NCI-H2081 treated with DMSO at 0.1 percent for 48 hours (cell line): ENCODE measurements at places on chromosomes 1 and 21.

- DNase-seq: no peak
These were observed 189.7 kb downstream of the SLC35F3 start for GRCh38 chr1:234094172-234094571.

GRCh38 chr1:239879321-239880170, 212.1 kb upstream of the FMN2 start:
- DNase-seq: no peak

- no peak for DNase-seq
These were observed 7.1 kb upstream of the PEF1 start for GRCh38 chr1:31651766-31652165.

DNA sequence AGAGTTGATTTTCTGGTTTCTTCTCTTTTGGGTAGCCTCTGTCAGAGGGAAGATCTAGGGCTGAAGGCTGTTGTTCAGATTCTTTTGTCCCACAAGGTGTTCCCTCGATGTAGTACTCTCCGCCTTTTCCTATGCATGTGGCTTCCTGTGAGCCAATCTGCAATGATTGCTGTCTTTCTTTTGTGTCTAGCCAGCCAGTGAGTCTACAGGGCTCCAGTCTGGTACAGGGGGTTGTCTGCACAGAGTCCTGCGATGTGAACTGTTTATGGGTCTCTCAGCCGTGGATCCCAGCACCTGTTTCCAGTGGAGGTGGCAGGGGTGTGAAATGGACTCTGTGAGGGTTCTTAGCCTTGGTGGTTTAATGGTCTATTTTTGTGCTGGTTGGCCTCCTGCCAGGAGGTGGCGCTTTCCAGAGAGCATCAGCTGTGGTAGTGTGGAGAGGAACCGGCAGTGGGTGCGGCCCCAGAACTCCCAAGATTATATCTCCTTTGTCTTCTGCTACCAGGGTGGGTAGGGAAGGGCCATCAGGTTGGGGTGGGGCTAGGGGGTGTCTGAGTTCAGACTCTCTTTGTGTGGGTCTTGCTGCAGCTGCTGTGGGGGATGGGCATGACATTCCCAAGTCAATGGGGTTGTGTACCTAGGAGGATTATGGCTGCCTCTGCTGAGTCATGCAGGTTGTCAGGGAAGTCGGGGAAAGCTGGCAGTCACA, 81.3 kb upstream of the C21orf91 start:
- no peak for DNase-seq

DNA sequence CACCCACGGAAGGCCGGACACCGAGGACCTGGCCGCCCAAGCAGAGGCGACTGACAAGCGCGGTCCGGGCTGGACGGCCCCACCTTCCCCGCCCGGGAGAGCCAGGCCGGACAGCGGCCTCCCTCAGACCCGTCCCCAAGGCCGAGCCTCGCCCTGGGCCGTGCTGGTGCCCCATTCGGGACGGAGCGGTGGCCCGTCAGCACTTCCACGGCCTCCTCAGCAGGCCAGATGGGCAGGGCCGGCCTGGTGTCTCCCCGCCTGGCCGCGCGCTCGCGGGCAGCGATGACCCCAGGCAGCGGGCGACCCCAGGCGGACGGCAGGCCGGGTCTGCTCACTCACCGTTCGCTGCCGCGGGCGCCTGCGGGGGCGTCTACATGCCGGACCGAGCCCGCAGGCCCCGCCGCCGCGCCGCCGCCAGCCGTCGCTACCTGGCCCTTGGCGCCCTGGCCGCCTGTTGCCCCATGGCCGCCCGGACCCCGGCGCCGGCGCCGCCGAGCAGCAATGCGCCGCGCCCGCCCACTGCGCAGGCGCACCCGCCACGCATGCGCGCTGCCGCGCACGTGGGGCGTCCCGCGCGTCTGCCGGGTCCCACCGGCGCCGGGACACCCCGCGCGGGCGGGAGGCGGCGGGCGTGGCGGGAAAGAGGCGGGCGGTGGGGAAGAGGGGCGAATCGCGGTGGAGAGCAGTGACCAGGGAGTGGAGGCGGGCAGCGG, at the start of gene NADK:
TSS of gene NADK (minus strand) at position 521 of the 713 bp plus-strand sequence. CDS start 13,064 bp downstream, outside the sequence.
- DNase-seq: no peak

DNA sequence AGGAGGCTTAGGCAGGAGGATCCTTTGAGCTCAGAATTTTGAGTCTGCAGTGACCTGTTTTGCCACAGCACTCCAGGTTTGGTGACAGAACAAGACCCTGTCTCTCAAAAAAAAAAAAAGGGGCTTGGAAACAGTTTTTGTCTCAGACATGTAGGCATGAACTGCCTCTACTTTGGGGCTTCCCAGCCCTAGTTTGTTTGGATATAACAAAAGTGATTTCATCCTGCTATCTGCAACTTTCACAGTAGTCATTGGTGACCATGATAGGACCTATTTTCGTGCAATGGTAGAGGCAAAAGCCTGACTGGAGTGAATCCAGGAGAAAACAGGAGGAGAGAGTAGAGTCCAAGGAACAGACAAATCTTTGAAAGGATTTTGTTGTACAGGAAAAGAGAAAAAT, 20.3 kb upstream of the EVI5 start:
- DNase-seq: no peak

GRCh38 chr21:31383770-31384169, 39.7 kb upstream of the TIAM1 start:
- no peak for DNase-seq

DNA sequence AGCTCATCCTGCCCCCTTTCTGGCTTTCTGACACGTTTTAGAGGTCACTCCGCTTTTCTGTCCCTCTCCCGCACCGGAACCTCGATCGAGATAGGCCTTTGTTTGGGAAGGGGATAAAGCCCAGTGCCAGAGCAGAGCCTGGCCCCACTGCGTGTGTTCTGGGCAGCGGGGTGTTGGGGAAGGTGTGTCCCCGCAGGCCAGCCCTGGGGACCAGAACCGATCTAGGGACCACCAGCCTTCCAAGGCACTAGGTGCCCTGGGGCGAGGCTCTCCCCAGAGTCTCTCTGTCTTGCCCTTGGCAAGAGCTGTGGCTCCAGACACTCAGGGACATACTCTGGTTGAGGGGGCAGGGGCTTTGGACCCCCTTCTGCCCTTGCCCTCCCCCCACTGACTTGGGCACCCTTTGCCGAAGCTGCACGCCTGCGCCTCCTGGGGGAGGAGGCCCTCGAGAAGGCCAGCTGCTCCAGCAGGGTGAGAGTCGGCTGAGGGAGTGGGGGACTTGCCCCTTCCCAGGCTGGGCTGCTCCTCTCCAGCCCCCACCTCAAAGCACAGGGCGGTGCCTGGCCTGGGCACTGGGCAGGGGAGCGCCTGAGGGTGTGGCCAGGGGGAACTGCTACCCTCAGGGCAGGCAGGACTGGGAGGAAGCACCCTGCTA, 16.4 kb downstream of the PRXL2B start:
- DNase-seq: no peak

GRCh38 chr1:25430967-25431881, 527 bp downstream of the MACO1 start:
- DNase-seq: no peak

- DNase-seq: no peak
These were observed 17.5 kb upstream of the TFF3 start for GRCh38 chr21:42332557-42333317.

DNA sequence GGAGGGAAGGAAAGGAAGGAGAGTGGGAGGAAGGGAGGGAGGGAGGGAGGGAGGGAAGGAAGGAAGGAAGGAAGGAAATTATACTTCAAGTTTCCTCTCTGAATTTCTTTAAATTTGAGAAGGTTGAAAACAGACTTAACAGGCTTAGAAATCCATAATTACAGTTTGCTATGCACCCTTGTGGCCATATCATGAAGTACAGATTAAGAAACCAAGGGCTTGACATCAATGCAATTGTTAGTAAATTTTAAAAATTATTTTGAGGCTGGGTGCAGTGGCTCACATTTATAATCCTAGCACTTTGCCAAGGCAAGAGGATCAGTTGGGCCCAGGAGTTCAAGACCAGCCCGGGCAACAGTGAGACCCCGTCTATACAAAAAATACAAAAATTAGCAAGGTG, 14.4 kb downstream of the ANP32E start:
- DNase-seq: no peak

- no peak for DNase-seq
These were observed 38.3 kb downstream of the OLFML2B start for GRCh38 chr1:161985301-161985822.

- no peak for DNase-seq
These were observed 102.4 kb upstream of the ETV3 start for GRCh38 chr1:157240495-157241184.

DNA sequence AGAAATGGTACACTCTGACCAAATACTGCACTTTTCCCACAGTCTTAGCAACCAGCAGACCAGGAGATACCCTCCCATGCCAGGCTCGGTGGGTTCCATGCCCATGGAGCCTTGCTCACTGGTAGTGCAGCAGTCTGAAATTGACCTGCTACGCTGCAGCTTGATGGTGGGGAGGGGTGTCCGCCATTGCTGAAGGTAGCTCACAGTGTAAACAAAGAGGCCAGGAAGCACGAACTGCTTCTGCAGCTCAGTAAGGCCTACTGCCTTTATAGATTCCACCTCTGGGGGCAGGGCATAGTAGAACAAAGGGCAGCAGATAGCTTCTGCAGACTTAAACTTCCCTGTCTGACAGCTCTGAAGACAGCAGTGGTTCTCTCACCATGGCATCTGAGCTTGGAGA, 12.3 kb upstream of the IFI44L start:
- DNase-seq: no peak

DNA sequence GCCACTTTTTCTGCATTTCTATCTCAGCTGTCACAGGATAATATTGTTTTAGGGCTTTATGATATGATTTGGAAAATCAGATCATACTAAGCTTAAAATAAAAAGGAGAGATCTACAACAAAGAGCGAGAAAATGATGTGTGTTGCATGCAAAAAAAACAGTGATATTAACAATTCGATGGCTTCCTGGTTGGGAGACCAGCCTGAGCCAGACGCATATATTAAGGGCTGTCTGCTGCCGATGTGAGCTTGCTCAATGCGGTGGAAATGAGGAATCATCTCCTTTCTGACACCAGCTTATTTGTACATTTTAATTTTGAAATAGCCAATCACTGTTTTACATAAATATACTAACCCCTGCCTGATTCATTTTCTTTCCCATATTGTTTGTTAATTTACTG, 862.6 kb downstream of the USP25 start:
- DNase-seq: no peak

DNA sequence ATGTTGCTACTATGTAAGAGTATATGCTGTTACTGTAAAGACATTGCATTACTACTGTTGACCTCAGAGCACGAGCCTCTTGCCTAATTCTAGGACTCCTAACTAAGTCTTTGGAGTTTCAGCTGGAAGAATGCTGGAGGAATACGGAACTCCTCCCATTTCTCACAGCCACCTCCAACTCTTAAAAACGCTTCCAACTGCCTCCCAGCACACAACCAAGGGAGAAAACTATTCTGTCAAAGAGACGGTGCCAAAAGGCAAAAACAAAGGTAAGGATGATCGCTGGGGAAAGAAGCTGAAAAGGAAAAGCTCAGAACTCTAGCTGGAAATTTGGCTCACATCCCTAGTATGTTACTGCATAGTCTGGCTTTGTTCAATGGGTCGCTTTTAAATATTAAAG, at the start of gene FMO2:
TSS of gene FMO2 (plus strand) at position 210 of the 400 bp plus-strand sequence. CDS start 414 bp downstream, outside the sequence.
- DNase-seq: no peak

GRCh38 chr21:25243808-25244207, 363.5 kb downstream of the MRPL39 start:
- no peak for DNase-seq

DNA sequence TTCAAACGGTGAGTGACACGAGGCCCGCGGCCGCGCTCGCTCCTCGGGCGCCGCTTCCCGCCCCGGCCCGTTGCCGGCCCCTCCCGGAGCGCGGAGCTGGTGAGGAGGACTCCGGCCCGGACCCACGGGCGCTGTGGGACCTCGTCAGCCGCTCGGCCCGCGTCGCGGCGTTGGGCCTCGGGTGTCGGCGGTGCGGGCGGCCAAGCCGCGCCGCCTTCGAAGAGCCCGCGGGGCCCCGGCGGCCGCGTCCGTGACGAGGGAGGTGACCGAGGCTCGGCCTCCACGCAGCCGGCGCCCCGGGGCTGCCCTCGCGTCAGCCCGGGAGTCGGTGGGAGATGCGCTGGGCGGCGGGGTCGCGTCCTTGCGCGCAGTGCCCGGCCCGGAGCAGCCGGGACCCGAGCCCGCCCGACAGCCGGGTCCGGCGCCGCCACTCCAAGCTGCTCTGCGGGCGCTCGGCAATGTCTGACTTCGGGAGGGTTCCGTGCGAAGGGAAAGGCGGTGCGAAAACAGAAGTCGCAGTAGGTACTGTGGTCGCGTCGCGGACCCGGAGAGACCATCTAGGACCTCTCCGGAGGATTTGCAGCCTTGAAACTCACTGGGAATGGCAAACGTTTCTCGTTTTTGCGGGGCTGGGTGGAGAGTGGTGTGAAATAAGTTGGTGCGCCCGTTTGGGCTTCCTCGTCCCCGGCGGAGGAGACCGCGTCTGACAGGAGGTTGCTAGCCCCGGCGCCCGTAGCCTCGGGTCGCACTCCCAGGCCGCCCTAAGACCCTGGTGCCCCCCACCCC, 829 bp downstream of the SPEN start:
- DNase-seq: no peak

GRCh38 chr21:46055863-46056281, 42.0 kb upstream of the COL6A2 start:
- no peak for DNase-seq

DNA sequence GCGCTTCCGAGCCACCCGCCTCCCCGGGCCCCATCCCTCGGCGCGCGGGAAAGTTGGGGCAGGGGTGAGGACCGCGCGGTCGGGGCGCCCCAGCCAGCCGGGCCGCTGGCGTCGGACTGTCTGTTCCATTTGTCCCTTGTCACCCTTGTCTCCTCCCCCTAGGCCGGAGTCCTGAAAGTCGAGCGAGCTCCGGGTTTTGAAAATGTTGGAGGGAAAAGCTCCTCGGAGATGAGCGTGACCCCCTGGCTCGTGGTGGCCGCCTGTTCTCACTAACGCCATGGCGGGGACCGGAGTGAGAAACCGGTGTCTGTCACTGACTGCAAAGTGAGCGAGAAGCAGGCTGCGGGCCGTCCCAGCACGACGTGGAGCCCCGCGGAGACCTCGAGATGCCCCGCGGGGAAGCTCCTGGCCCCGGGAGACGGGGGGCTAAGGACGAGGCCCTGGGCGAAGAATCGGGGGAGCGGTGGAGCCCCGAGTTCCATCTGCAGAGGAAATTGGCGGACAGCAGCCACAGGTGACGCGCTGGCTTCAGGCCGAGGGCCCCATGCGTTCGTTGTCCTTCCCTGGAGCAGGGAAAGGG, 491 bp downstream of the PER3 start:
- no peak for DNase-seq

- DNase-seq: no peak
These were observed 15.8 kb downstream of the APP start for GRCh38 chr21:26154753-26155152.
